Astrocyte (in vitro differentiated cells and primary cell): ENCODE measurements at places on chromosomes 2 and 18.

DNA sequence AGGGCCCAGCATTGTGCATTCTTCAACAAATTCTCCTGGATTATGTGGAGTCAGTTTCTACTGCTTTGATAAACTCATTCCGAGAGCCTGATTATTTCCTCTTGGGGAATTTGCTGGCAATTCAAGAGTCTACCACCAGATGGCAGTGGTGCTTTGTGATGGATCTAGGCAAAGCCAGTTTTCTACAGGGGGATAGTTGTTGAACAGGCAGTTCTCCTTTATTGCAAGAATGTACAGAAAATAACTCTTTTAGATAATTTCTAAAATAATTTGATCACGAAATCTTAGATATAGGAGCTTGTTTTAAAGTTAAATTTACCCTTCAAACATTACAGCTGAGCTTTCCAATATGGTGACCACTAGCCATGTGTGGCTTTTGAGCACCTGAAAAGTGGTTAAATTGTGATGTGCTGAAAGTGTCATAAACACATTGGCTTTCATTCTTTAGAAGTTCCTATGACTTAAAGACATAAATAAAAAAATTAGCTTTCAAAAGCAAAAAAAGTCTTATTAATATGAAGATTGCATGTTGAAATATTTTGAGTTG is 66.7 kb upstream of the HAAO start:
- DNase-seq: peak; percentile 44

DNA sequence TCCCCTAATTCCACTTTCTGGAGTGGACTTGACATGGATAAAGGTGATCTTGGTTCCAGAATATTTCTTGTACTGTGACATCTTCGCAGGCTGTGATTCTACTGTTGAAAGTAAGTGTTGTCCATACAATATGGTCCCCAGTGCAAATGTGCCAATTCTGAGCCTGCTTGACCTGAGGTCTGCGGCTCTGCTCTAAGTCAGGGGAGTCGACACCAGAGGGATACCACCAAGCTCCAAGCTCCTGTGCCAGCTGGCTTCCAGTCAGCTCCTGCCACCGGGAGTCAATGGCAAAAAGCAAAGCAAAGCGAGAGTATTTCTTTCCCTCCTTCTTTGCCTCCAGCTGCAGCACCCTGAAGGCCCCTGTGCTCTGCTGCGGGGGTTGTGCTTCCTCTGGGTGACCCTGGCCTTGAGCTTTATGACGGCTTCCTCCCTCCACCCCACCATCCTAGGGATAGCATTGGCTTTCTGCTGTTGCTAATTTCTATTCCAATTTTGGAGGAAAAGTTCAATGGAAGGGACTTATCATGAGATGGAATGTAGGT is 50.4 kb downstream of the SLC35F5 start:
- DNase-seq: no peak

GRCh38 chr2:190197143-190197720 is 122.4 kb downstream of the HIBCH start:
- no peak for DNase-seq

GRCh38 chr2:12037301-12037700 is 290.9 kb downstream of the LPIN1 start:
- DNase-seq: no peak

GRCh38 chr18:26487437-26487836 is 60.9 kb downstream of the KCTD1 start:
- peak; percentile 60 for DNase-seq

DNA sequence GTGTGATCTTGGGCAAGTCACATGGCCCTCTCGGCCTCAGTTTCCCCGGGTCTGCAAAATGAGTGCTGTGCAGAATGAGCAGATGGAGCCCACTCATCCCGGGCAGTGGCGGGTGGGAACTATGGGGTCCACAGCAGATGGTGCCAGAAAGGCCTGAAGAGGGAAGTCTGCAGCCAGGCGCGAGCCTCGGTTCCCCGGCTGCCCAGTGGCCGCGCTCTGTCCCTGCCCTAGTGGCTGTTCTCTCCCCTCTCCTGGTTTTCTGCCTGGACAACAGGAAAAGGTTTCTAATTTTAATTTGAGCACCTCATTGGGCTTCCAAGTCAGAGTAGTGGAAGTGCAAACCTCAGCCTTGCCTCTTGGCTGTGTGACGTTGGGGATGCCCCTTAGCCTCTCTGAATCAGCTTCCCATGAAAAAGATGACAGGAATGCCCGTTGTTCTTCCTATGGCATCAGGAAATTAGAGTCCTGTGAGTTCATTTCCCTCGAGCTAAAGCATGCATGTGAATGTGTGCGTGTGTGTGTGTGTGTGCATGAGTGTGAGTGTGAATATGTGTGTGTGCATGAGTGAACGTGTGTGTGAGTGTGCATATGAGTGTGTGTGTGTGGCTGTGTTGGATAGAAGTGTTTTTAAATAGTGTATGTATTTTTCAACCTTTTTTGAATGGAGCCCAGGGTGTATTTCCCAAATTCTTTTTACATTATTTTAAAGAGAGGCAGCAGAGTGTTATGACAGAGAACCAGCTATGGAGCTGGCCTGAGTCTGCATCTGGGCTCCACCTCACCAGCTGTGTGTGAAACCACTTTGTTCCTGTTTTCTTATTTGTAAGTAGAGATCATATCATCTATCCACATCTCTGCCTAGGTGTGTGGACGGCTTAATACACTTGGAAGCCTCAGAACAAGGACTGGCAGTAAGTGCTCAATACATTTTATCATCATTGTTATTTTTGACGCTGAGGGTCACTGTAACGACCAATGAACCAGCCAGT is 41.3 kb downstream of the RRM2 start:
- peak; percentile 28 for DNase-seq

DNA sequence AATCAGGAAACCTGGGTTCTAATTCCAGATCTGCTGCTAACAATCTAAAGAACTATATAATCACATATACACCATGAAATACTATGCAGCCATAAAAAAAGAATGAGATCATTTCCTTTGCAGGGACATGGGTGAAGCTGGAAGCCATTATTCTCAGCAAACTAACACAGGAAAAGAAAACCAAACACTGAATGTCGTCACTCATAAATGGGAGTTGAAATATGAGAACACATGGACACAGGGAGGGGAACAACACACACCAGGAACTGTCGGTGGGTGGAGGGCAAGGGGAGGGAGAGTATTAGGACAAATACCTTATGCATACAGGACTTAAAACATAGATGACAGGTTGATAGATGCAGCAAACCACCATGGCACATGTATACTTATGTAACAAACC is 33.2 kb downstream of the CDH2 start:
- no peak for DNase-seq

DNA sequence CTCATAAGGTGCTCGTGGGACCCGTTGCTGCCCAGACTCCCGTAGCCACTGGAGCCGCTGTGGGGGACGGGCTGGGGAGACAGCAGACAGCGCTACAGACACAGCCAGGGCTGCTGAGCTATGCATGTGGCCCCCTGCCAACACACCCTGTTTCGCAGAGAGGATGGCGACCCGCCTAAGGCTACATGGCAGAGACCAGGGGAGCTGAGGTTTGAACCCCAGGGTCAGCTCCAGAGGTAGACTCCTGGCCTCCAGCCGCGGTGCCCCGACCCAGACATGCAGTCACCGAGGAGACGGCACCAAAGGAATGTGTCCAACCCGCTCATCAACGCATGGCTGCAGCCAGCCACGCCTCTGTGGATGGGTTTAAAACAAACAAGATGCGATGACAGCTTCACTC is 21.0 kb upstream of the HES6 start:
- DNase-seq: peak; percentile 15

GRCh38 chr2:105576440-105577241 is 168.1 kb upstream of the NCK2 start:
- DNase-seq: peak; percentile 39

DNA sequence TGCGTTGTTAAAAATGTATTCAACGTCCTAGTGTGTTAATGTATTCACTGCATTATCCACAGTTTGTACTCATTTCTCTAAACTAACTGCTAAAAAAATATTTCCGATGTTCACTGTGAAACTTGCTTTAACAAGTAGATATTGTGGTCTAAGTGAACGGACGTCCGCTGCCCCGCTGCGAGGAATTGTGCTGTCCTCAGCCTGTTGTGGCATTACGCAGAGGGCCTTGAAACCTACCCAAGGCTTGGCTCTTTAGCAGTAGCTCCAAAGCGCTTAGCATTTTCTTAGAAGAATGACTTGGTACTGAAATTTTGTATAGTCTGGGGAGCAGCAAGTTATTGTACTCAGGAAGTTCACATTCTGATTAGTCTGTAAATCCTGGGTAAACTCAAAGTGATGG is 136.5 kb upstream of the SP5 start:
- no peak for DNase-seq

DNA sequence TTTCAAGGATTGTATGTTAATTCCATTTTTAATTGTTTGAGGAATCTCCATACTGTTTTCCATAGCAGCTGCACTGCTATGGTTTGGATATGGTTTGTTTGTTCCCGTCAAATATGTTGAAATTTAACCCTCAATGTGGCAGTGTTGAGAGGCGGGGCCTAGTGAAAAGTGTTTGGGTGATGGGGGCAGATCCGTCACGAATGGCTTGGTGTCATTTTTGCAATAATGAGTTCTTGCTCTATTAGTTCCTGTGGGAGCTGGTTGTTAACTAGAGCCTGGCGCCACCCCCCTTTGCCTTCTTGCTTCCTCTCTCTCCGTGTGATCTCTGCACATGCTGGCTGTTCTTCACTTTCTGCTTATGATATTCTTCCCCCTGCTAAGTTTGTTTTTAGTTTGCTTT is 71.4 kb upstream of the LDLRAD4 start:
- DNase-seq: no peak

DNA sequence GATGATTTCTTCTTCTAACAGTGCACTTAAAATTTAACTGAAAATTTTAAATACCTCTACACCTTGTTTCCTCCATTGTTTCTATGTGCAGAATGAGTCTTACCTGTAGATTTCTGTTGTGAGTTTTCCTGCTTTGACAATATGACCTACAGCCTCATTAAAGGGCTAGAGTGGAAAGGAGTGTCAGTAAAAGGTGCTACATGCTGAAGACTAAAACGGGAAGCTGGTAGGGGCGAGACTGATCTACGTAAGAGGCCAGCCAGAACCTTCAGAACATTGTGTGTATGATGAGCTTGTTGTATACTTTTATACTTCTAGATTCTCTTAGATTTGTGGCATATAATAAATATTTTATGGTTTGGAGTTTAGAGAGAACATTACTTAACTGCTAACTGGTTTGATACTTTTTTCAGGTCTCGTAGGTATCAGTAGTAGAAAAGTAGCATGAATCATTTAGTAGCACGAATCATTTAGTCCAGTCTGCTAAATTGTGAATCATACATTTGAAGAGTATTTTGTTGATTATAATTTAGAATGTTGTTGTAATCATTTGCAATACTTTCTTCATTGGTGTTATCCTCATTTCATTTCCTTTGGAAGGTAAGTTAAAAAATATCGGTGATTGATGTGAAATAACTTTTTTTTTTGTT is 14.3 kb downstream of the INSIG2 start:
- DNase-seq: peak; percentile 33

- DNase-seq: no peak
These were observed 45.9 kb upstream of the CNGA3 start for GRCh38 chr2:98300141-98300874.

DNA sequence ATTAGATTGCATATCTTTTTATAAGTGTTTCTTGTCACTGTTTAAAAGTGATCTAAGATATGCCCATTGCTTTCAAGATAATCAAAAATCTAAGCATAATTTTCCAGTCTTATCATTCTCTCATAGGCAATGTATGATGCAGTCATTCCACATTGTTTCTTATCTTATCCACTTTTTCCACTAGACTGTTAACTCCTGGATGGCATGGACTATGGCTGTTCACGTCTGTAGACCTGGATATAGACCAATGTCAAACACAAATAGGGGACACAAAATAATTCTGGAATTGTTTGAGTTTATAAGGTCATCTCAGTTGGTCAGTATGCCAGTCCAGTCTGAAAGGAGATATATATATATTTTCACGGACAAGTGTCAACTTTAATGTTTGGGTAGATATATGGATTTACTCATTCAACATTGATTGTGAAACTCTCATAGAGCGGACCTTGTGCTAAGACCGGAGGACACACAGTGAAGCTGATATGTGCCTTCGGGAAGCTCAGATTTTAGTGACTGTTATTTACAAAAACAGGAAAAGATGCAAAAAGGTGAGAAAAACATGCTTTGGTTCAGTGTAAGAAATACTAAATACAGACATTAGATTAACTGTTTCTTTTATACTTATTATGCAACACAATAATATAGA is 689.4 kb upstream of the SLC8A1 start:
- DNase-seq: no peak

DNA sequence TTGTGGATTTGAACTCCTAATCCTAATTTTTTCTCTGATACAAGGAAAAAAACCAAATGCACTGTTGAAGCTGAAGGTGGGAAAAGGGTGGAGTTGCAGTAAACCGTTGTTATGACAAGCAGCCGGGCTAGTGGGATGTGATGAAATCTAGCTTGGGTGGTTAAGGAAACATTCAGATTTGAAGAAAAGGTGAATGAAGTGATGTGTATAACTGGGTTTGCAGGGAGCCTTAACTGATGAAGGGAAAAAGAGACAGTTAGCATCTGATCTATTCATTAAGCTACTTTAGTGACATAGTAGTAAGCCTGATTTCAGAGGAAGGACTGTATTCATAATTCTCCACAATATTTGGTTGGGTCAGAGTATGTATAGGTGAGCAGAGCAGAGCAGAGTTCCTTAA is 3.5 kb downstream of the EML6 start:
- no peak for DNase-seq

GRCh38 chr2:241373446-241373845 is 17.4 kb downstream of the FARP2 start:
- no peak for DNase-seq

GRCh38 chr2:165645930-165646831 is 147.9 kb downstream of the GALNT3 start:
- no peak for DNase-seq

GRCh38 chr2:234450431-234451124 is 46.3 kb downstream of the ARL4C start:
- DNase-seq: no peak

GRCh38 chr2:8324901-8325300 is 357.0 kb upstream of the ID2 start:
- no peak for DNase-seq

- peak; percentile 23 for DNase-seq
These were observed 86.8 kb upstream of the TFPI start for GRCh38 chr2:187640926-187641510.

GRCh38 chr2:239328351-239329191 is 72.2 kb downstream of the HDAC4 start:
- peak; percentile 93 for DNase-seq

DNA sequence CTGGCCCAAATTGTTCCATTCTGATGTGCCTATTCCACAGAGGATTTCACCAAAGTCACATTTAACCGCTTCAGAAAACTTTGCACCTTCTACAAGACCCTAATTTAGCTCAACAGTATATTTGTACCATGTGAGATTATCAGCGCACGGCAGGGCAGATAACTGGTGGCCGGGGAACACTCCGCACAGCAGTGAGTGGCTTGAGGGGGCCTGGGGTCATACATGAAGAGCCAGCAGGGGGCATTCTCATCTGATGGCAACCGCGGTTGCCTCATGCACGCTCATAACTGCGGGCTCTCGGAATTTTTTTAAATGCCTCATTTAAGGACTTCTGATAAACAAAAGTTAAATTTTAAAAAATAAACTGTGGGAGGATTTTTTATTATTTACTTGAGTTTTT is 84.1 kb downstream of the BIN1 start:
- DNase-seq: no peak

- DNase-seq: no peak
These were observed 98.7 kb downstream of the FHOD3 start for GRCh38 chr18:36396190-36396589.

- DNase-seq: no peak
These were observed 122.8 kb downstream of the SLC4A10 start for GRCh38 chr2:161746891-161747535.
